Kidney glomerular epithelial cell (primary cell): ENCODE measurements at places on chromosomes 2 and 18.

- DNase-seq, result no peak
Measured at GRCh38 chr2:178990533-178991241, 59.2 kb downstream of the CCDC141 start.

GRCh38 chr2:36351736-36352349 is 3.7 kb upstream of the CRIM1 start:
- DNase-seq, result peak; percentile 55

GRCh38 chr2:82857967-82858366 is 1601.1 kb downstream of the SUCLG1 start:
- DNase-seq, result no peak

- DNase-seq, result no peak
Measured at GRCh38 chr2:71592181-71592711, 138.9 kb downstream of the DYSF start.

DNA sequence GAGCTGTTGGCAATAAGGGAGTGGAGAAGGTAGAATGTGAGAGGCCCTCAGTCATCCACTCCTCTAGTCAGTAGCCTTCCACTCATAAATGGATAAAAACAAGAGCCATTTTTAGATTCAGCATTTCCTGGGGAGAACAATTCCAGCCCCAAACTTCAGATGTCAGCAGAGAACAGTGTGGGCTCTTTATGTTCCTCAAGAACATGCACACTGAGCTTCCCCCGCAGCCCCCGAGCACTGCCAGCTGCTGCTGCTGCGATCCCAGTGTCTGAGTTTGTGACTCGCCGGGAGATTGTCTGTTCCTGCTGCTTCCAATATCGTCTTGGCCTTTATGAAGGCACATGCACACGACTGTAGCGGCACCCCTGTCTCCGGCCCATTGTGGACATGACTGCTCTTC is 143.7 kb upstream of the CTNNA2 start:
- DNase-seq, result no peak

GRCh38 chr2:62197925-62198633 is 2.2 kb downstream of the B3GNT2 start:
- no peak for DNase-seq

DNA sequence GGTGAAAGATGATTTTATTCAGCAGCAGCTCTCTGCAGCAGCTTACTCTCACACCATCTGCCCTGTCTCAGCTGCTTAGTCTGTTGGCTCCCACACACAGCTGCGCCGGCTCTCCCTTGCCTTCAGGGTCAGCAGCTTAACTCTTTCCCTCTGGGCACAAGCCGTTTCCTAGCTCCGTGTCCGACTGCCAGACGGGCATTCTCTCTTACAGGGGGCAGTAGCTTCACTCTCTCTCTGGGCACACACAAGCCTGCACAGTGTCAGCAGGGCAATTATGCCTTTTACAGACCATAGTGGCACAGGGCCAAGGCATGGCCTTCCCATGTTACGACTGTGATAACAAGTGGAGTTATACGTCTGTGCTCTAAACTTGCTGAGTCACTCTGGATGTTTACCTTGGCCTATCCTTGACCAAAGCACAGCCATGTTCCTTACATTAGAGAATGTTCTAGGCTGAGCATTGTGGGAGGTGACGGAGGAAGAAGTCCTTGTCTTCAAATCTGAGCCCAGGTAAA is 31.7 kb downstream of the PCARE start:
- no peak for DNase-seq

- DNase-seq, result no peak
Measured at GRCh38 chr2:134153294-134153880, 100.5 kb upstream of the MGAT5 start.

DNA sequence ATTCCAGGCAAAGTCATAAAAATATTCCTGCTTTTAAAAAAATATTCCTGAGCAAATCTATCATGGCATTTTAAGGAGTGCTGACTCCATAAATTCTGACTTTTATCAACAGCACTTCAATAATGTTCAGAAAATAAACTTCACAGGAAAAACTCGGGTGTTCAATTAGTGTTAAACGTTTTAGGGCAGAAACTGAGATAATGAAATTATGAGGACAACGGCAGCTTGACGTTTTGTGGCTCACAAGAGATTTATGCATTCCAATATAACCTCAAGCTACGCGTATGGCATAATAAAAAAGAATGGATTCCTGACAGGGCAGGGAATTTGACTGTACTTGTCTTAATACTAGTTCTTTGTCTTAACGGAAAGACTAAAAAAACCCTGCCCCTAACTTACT is 133.2 kb downstream of the ICOS start:
- no peak for DNase-seq

DNA sequence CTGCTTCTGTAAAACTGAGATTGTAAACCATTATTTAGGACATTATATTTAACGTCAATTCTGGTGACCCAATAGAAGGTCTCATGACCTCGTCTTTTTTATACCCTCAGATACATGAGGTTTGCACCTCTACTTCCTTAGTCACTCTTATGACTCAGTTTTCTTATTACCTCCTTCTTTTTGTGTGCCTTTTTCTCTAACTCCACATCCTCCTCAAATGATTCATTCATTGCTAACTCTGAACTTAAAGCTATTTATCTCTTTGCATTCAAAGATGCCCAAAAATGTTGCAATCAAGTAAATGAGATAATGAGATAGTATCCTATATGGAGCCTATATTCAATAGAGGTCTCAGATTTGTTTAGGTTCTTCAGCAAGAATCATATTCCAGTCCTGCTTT is 121.0 kb upstream of the KYNU start:
- DNase-seq, result peak; percentile 18

DNA sequence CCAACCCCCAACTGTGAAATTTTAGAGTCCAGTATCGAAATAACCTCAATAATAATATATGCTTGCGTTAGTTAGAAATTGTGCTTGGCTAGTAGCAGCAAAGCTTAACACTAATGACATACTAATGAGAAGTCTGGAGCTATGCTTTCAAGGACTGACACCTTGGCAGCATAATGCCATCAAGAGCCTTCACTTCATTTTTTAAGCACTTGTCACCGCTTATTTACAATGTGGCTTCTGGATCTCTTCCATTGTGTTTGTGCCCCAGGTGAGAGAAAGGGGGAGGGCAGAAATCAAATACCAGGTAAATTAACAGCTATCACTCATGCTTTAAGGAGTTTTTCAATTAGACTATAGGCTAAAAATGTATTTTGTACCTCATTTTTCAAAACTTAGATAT is 101.5 kb downstream of the CDH7 start:
- no peak for DNase-seq

DNA sequence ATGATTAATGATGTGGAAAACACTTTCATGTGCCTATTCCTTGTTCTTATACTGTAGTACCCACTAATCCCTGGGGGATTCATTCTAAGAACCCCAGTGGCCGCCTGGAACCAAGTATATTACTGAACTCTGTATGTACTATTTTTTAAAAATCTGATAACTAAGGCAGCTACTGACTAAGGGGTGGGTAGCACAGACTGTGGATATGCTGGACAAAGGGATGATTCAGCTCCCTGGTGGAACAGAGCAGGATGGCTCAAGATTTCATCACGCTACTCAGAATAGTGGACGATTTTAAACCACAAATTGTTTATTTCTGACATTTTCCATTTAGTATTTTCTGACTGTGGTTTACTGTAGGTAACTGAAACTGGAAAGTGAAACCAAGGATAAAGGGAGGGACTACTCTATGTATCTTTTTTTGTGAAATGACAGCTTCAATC is 41.8 kb upstream of the CDC42EP3 start:
- DNase-seq, result peak; percentile 17

- DNase-seq, result peak; percentile 66
Measured at GRCh38 chr2:101205521-101206479, 46.9 kb upstream of the CNOT11 start.

DNA sequence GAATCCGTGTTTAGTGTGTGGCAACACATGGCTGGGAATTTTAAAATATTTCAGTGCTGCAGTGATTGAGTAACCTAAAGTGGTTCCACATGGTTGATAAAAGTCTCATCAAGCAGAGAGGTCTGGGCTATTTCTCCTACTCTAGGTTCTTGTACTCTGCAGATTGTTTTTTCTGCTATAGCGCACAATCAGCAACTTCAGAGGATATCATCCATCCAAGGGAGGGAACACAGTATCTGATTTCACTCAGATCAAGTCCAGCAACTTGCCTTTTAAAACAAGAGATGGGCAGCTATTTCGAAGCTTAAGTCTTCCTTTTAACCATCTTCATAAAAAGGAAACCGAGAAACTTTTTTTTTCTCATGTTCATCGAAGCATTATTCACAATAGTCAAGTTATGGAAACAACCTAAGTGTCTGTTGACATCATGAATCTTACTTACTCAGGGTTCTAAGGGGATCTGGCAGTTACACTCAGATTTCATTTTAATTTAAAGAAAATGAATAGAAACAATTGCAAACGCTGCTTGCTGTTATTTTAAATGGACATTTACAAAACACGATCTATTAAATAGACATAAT is 172.7 kb upstream of the TRIB2 start:
- peak; percentile 92 for DNase-seq

DNA sequence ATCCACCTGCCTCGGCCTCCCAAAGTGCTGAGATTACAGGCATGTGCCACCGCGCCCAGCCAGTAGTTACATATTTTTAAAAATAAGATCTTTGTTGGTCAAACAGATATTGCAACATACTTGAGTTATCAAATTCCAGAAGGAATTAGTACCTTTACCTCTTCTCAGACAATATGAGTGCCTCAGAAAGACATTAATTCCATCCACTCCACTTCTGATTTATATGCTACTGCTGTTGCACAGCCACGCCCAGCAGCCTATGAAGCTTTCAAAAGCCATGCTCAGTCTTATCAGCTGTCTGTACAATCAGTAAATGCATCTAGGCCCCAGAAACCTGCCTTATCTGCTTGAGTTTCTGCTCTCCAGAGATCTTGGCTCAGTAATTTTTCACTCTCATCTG is 47.8 kb downstream of the MEX3C start:
- DNase-seq, result no peak

- DNase-seq, result peak; percentile 14
Measured at GRCh38 chr2:45616658-45617411, 5.8 kb upstream of the SRBD1 start.

DNA sequence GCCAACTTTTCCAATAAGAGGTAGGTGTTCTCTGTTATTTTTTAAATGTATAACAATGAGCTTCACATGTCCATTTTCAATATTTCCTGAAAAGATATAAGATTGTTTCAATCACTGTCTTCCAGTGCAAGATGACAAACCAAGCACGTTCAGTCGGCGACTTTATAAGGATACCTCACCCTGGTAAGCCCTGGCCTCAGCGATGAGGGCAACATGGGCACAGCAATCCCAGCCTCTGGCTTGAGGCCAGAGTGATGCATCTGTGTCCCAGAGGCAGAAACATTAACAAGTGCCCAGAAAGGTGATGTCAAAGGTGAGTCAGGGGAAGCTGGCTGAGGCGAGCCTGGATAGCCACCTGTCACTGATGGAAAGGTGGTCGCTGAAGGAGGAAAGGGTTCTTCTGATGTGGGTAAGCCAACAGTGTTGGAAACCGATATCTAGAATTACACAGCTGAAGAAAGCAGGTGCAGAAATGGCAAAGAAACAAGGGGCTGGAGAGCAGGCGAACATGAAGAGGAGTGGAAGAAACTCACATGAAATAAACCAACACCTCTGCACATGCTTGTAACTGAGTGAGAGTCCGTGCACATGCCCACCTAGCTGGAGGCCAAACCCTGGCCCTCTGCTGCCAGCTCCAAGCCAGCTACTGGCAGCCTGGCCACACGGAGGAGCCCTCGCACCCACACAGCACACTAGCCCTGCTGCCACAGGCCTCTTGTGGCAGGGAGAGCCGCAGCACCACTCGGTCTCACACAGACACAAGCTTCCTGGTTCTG is 65.5 kb downstream of the FBXO15 start:
- no peak for DNase-seq

DNA sequence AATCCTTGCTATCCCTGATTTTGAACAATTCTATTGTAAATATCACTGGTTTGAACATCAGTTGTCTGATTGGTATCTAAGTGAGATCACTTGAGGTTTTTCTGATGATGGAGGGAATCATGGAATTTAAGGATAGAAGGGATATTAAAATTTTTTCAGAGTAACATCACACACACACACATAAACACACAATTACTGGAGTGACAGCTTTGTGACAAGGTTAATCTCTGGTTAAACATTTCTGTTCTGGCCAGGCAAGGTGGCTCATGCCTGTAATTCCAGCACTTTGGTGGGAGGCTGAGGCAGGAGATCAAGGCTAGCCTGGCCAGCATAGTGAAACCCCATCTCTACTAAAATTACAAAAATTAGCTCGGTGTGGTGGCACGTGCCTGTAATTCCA is 85.3 kb downstream of the SOCS6 start:
- no peak for DNase-seq

DNA sequence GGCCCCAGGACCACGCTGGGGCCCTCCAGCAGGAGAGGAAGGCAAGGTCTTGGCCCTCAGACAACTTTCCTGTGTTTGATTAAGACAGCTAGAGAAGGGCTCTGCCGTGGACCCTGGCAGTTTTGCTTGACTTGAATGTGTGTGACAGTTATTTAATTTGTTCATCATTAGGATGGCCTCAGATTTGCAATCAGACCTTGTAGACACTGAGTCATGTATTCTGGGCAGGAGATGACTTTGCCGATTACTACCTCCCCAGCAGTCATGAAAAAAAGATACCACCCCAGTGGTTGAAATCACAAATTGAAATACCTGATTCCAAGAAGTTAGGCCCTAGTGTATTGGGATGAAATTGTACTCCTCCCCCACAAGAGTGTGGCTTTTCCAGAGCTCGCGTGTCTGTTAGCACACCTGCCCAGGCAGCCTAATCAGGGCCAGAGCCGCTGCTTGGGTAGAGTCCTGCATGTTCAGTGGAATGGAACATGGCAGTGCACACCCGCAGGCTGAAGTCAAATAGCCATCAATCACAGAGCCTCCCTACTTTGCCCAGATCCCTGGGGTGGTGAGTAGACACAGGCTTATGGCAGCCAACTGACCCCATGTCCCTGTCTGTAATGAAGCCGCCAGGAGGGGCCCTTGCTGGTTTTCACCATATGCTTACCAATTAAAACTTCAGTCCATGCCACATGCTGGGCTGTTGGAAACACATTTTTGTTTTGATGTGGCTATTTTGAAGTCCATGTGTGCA is 122.5 kb downstream of the TPGS2 start:
- DNase-seq, result peak; percentile 61

DNA sequence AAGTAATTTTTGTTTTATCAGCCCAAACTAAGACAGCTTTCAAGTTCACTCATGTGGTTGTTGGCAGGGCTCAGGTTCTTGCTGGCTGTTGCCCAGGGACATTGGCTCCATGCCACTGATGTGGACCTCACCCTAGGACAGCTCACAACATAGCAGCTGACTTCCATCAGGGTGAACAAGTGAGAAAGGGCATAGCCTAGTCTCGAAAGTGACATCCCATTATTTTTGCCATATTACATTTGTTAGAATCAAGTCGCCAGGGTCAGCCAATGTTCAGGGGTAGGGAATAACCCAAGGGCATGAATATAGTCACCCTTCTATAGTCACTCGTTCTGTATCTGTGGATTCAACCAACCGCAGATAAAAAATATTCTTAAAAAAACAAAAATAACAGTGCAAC is 10.7 kb upstream of the CWC22 start:
- no peak for DNase-seq

DNA sequence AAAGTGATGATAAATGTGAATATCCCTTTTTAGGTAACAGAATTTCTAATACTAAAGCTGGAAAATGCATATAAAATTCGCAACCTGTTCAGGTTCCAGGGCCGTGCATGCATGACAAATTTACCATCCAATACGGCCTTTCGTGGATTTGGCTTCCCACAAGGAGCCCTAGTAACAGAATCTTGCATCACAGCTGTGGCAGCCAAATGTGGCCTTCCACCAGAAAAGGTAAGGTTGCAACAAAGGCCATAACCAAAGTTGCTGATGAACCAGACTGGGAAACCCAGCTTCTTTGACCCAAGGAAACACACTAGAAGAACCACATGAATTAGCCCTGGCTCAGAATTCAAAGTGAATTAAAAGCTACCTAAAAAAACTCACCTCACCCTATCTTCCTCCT is 49.6 kb upstream of the BZW1 start:
- DNase-seq, result no peak
